ENCODE measurements at places on chromosomes 2 and 18.
A peak's percentile ranks its signal among the peaks of the same experiment; 100 is the strongest.

- no peak for DNase-seq
These were observed 82.6 kb downstream of the DGKD start for GRCh38 chr2:233436691-233437438.

GRCh38 chr2:172921532-172922236 lies 154.0 kb upstream of the MAP3K20 start:
- DNase-seq, result peak; percentile 28

- DNase-seq, result no peak
These were observed 110.5 kb downstream of the ESCO1 start for GRCh38 chr18:21489919-21490495.

- DNase-seq, result peak; percentile 37
These were observed 18.2 kb upstream of the DAW1 start for GRCh38 chr2:227853204-227853629.

- DNase-seq, result no peak
These were observed 25.3 kb downstream of the MROH2A start for GRCh38 chr2:233803292-233803911.

GRCh38 chr18:80009661-80010550 lies 21.5 kb upstream of the TXNL4A start:
- peak; percentile 93 for DNase-seq

- DNase-seq, result no peak
These were observed 37.8 kb downstream of the GATA6 start for GRCh38 chr18:22207021-22207758.

GRCh38 chr2:153946036-153946435 lies 74.3 kb downstream of the GALNT13 start:
- no peak for DNase-seq

GRCh38 chr2:42359965-42360483 lies 993 bp downstream of the COX7A2L start:
- no peak for DNase-seq

GRCh38 chr2:20596193-20596972 lies 54.5 kb downstream of the HS1BP3 start:
- DNase-seq, result no peak

GRCh38 chr18:62264984-62265383 lies 60.1 kb upstream of the TNFRSF11A start:
- DNase-seq, result no peak

- DNase-seq, result no peak
These were observed 57.9 kb upstream of the CXCR4 start for GRCh38 chr2:136175868-136176267.

DNA sequence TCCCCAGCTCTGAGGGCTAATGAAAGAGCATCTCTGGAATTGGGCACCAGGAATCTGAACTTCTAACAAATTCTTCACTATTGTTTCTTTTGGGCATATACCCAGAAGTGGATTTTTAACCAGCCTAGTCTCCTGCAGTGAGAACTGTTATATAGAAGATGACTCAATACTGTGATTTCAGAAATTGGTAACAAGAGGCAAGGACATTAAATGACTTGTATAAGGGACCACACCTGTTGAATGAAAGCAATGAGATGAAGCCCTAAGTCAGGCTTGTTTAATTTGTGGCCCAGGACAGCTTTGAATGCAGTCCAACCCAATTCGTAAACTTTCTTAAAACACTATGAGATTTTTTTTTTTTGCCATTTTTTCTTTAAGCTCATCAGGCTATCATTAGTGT lies 57.9 kb downstream of the EPC2 start:
- no peak for DNase-seq

- no peak for DNase-seq
These were observed 20.8 kb downstream of the BAZ2B start for GRCh38 chr2:159595410-159596046.

DNA sequence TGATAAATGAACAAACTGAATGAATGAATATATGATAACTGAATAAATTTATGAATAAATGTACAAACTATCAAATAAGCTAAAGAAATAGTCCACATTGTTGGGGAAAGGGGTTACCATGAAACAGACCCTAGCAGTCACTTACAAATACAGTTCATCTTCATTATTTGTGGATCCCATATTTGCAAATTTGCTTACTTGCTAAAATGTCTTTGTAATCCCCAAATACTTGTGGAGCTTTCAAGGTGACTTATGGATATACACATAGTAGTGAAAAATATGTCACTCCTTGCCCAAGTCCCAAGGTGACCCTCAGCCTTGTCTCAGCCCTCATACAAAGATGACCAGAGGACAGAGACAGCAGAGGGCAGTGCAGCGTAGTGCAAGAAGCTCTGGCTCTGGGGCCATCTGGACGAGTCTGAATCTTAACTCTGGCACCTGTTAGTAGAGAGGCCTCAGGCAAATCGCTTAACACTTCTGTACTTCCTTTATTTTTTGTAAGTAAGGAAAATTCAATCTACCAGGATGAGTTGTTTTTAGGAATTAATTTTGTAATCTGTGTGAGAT lies 3.1 kb downstream of the PAIP2B start:
- no peak for DNase-seq

DNA sequence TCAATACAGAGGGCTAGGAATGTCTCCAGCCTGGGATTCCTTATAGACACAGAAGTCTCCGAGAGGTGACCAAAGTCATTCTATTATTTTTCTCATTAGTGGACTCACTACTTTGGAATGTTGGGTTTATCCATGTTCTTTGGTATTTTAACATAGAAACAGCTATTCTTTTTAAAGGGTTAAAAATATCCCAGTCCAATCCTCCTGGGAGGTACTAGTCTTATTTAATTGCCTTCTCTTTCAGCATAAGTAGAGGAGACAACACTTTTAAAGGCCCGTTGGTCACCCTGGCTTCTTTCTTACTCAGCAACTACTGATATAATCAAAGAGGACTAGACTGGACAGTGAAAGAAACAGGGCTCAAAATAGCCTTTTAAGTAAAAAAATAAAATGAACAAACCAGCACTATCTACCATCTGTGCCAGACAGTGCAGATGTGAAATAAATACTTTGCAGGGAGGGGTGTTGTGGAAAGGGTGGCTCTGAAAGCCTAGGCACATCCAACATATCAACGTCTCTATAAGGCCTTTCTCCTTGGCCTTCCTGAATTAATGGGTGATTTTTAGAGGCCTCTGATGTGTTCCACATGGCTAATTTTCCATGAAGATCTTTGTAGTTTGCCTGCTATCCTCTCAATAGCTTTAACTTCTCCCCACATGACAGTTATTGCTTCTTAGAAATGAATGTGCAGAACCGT lies 334.4 kb upstream of the THUMPD2 start:
- DNase-seq, result no peak

DNA sequence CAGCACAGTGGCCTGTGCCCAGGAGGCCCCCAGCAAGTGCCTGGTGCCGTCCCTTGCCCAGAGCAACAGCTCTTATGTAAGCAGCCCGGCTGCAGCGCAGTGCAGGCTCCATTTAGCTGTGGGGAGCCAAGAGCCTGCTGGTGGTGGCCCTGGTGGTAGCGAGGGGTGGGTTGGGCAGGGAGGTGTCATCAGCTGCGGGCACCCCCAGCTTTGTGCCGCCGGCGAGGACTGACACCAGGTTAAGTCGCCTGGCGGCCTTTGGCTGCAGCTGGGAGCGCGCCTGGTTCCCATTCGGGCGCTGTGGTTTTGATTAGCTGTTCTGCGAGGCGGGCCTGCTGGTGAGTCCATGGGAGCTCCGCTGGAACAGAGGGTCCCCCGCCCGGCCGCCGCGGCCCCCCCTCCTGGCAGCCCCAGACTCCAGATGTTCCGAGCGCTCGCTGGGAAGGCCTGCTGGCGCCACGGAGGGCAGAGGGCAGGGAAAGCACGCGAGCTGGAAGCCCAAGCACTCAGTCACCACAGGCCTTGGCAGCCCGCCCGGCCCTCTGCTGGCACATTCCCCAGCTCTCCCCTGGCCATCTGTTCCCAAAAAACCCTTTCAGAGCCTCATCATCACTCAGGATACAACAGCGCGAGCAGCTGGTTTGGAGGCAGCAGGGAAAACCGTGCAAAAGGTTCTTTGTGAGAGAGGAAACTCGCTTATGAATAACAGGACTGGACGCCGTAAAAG lies 18.4 kb downstream of the ATOH8 start:
- peak; percentile 96 for DNase-seq
